ENCODE measurements at places on chromosomes 1 and 21. TPM values are rescaled to one million over a fixed set of nuclear protein-coding genes. Genes with fewer than 3 reads are reported as not detected.

GRCh38 chr1:212498283-212499040 is 65.7 kb downstream of the NENF start:
- no peak for DNase-seq

GRCh38 chr1:175433532-175434282 is 241.1 kb upstream of the KIAA0040 start:
- peak; percentile 73 for DNase-seq

DNA sequence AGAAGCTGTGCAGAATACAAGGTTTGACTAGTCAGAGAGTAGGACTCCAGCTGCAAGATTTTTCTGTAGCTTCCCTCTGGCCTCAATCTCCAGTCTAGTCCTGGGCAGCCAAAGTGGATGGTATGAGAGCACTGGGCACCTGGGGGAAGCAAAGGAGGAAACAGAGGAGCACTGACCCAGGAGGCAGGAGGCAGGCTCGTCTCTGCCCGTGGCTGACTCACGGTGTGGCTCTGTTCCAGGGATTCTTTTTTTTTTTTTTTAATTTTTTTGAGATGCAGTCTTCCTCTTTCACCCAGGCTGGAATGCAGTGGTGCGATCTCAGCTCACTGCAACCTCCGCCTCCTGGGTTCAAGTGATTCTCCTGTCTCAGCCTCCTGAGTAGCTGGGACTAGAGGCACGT is 4.1 kb upstream of the NPPB start:
- no peak for DNase-seq

- no peak for DNase-seq
Observed at GRCh38 chr1:113615425-113615824, 143.9 kb downstream of the PHTF1 start.

DNA sequence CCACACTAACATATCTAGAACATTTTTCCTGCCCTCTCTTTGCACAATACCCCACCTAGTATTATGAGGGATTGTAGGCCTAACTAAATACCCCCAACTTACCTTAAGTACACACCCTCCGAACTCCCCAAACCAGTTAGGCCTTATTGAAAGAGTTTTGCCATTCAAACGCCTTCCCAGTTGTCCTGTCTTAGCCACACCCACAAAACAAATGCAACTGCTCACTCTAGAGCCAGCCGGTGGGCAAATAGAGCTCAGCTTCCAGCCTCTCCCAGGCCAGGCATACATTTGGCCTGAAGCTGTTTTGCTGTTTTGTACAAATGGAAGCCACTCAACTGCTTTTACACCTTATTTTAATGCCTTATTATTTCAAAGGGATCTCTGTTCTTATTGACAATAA is 224.2 kb upstream of the RUNX1 start:
- DNase-seq, result peak; percentile 87

Gene LCE3D
- not detected for total RNA-seq

DNA sequence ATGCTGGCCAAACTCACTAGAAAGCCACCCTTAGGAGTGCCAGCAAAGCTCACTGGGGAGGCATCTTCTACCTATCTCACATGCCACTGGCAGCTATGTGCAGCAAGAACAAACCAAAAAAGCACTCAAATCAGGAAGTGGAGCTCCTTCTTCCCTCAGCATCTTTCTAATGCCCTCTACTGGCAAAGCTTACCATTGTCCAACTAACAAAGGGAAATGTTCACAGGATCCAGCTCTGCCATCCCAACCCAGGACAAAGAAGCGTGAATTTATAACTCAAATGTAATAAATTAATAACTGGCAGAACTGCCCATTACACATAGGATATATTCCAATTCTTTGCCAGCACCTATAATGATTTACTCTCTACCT is 38.9 kb downstream of the LEPR start:
- DNase-seq, result peak; percentile 39

- no peak for DNase-seq
Observed at GRCh38 chr21:29557200-29557599, 258.5 kb downstream of the BACH1 start.

DNA sequence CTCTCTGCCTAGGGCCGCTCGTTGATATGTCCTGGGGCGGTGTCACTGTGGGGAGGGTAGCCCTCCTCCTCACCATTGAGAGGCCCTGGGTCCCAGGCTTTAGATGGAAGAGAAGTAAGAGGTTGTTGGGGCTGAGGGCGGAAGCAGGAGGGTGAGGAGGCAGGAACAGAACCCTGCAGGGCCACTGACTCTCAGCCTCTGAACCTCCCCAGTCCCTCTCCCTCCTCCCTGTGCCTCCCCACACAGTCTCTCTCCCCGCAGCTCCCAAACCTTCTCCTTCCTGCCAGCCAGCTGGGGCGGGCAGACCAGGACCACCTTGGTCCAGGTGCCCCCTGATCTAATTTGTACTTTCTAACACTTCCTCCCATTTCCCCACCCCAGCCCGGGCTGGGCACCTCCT is 14.3 kb upstream of the FAM131C start:
- DNase-seq, result no peak

Gene IL20
- not detected for total RNA-seq

DNA sequence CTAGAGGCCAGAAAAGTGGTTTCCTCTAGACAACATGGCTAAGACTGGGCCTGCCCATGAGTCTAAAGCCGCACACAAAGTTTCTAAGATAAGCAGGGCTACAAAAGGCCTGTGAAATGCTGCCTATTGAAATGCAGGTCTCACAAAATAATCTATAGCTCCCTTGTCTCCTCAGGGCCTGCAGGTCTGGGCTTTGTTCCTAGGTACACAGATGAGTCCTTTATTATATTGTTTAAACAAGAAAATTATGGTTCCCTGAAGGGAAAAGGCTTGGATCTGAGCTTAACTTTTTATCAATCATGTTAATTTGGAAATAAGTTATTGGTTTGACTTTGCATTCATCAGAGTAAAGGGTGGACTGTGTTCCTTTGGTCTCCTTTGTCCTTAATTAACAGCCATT is 413.4 kb upstream of the BEND5 start:
- DNase-seq, result no peak

DNA sequence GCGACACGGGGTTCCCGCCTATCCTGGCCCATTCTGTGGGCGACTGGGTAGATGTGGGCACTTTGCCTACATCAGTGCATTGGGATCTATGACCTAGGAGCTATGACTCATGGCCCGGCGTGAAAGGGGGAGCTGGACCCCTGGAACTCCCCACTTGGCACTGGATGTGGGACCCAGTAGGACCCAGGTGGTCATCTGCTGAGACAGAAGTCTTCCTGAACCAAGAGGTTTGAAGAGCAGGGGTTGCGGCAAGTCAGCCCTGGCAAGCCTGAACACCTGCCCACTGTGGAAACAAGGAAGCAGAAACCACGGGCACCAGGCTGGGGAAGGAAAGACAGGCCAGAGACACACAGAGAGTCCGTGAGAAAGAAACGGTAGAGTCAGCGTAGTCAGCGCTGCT is 656.7 kb downstream of the AJAP1 start:
- DNase-seq, result no peak

DNA sequence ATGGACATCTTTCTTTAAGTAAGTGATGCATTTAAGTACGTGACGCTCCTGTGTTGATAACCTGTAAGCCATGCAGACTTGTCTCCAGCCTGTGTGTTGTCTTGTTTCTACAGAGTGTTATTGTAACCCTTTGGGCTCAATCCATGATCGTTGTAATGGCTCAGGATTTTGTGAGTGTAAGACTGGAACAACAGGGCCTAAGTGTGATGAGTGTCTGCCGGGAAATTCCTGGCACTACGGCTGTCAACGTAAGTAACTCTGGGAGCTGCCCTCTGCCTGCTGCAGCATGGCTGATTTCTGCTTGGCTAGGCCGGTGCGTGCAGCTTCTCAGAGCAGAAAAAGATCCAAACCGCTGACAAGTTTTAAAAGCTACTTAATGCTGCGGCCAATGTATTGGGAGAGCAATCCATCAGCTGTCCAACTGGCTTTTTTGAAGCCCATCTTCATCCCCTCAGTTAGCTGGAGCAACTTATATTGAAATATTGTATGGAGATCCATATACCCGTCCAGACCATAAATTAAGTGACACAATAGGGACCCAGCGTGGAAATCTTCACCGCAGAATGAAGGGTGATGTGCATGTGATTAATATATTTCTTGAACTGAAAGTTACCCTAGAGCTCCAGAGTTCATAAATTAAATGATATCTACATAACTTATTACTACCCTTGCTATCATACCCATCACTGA is 295.9 kb downstream of the NTNG1 start:
- DNase-seq, result no peak

DNA sequence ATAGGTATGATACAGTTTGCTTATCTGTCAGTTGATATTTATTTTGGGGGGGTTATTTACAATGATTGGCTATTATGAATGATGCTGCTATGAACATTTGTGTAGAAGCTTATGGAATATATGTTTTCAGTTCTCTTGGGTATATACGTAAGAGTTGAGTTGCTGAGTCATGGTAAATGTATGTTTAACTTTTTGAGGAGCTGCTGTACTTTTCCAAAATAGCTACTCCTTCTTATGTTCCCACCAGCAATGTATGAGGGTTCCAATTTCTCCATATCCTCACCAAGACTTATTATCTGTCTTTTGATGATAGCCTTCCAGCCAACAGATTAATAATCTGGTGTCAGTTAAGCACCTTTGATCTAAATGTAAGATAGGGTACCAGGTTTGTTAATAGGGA is 11.9 kb downstream of the SOAT1 start:
- no peak for DNase-seq

GRCh38 chr1:147798731-147799130 is 38.3 kb upstream of the GJA5 start:
- DNase-seq, result no peak

DNA sequence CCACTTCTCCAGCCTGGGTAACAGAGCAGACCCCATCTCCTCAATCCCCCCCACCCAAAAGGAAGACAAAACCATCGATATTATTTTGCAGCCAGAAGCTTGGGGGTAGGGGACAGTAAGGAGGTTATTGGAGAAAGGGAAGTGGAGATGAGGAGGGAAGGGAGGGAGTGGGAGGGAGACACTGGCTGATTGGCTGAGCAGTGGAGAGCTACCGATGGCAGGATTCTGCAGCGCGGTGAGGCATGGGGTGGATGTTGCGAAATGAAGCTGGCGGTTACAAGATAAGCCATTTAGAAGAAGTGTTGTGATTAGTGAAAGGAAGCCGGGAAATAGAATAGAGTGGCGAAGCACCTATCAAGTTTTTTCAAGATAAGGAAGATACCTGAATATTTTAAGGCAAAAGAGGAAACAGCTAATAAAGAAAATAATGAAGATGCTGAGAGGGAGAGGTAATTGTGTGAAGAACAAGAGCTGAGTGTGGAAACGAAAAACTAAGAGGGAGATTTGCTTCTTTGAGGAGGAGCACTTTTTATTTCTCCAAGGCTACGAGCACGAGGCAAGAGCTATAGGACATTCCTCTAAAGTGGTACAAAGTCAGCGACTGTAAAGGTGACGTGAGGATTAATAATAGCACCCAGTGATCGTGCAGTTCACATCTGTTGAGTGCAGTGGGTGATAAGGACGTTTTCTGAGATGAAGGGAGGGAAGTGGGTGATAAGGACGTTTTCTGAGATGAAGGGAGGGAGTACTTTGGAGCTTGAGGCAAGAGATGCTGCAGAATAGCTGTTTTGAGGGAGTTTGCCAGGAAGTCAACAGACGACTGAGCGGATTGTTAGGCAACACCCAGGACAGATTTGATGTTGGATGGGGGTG is 103.2 kb upstream of the KIF26B start:
- DNase-seq, result peak; percentile 59

- DNase-seq, result no peak
Observed at GRCh38 chr1:17075470-17076255, 21.8 kb upstream of the SDHB start.

- DNase-seq, result no peak
Observed at GRCh38 chr1:202405928-202406327, 57.4 kb downstream of the PPP1R12B start.

DNA sequence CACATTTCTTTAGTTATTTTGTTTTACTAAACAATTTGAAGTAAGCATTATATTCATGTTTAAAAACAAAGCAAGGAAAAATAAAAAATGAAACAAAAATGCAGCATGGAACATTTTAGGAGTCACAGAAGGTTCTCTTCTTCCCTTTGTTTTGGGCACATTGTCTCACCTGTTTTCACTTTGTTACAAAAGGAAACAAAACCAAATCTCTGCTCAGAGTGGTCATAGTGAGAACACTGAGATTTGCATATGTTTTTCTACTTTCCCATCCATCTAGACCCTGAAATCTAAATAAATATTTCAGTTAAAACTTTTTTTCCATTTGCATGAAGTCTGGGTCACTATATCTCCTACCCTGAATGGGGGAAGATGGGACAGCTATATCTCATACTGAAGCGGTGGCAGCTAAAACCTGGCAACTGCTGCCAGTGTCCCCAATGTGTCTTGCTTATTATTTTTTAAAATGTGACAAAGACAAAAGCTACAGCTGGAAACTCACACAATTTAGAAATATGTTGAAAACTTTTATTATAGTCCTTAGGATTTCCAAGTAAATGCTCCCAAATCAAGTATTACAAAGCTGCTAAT is 3.5 kb downstream of the EXOC8 start:
- no peak for DNase-seq

DNA sequence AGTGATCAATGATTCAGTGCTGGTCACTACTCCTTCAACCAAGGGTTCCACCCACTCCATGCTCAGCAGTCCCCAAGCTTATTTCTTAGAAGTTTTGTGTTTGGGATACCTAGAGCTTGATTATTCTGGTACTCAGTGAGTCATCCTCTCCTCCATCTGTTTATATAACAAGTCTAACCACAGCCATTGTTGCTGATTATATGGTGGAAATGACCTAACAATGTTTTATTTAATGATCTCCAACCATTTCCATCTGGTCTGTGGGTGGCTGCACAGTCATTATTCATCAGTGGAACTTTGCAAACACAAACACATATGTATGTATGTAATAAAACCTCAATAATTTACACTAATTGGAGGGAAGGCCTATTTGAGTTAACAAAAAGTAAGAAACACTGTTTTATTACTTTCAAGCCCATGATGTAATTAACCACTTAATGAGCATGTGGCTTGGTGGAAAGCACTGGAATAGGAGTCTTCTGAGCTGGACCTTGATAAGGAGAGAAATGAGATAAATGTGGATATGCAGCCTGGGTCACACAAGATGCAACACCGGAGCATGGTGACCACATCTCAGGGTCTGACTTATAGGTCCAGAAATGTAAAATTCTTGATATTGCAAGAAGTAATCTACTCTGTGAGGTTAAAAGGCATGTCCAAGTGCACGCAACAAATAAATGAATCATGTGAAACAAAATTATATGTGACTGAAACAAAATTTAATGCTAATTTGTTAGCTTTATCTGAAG is 99.0 kb upstream of the WLS start:
- no peak for DNase-seq

Measured in stomach (tissue), 19 donors.